HT1080 (cell line): ENCODE measurements at places on chromosomes 12 and 14. TPM values are rescaled to one million over a fixed set of nuclear protein-coding genes. Genes with fewer than 3 reads are reported as not detected.

Gene FIGNL2
- total RNA-seq = 0.10 and 0.33 TPM in 2 replicates

GRCh38 chr14:104820669-104821228 is 19.8 kb downstream of the ZBTB42 start:
- peak; percentile 67 for DNase-seq

GRCh38 chr12:12651752-12652151 is 40.1 kb downstream of the CREBL2 start:
- no peak for DNase-seq

DNA sequence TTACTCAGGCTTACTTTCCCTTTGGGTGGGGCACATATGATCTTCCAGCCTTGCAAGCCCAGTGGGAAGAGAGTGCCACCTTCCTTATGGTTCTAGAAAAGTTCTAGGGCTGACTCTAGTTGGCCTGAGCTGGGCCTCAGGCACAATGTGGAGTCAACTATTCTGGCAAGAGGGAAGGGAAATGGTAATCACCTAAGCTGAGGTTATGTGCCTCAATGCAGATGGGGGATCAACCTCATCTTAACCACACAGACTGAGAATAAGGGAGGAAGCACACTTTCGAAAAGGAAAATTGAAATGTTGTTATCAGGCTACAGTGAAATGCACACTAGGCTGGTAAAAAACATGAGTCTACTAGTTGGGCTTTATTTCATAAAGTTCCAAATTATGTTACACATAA is 77.5 kb upstream of the RMST start:
- DNase-seq = no peak

- no peak for DNase-seq
Observed at GRCh38 chr14:65817011-65817410, 404.5 kb downstream of the FUT8 start.

DNA sequence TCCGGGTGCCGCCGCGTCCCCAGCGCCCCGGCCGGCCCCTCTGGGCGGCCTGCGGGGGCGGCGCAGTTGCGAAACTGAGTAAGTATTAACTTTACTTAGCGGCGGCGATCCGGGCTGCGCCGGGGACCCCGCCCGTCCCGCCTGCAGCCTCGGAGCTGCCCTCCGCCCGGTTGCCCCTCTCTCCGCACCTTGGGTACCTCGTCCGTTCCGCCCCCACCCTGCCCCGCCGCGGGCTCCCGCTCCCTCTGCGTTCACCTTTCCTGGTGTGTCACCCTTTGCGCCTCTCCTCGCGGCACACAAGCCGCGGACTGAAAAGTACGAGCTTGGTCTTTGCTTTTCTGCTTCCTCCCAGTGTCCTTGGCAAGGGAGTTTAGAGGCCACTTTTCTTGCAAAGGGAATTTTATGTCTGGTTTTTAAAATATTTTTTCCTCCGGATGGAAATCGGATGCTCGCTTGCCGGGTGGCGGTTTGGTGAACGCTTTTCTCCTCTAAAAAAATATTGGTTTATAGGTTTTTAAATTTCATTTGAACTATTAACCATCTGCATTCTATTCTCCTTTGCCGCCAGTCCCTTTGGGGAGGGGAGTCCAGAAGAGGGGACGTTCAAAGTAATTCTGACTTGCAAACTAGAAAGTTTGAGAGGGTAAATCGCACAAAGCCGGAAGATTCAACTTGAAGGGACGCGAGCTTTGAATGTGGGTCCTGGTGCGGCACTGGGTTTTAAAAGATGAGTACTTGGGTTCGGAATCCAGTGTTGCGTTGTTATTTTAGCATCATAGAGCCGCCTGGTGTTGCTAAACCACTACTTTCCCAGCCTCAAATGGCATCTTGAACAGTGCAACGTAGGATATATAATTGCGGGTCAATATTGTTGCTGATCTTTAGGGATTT is 834 bp downstream of the RASSF8 start:
- DNase-seq = peak; percentile 60

DNA sequence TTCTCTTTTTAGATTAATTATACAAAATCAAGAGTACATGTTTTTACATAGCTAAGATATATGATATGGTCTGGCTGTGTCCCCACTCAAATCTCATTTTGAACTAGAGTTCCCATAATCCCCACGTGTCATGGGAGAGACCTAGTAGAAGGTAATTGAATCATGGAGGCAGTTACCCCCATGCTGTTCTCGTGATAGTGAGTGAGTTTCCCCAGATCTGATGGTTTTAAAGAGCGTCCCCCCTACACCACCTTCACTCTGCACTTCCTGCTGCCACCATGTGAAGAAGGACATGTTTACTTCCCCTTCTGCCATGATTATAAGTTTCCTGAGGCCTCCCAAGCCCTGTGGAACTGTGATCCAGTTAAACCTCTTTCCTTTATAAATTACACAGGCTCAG is 21.4 kb upstream of the DRAM1 start:
- no peak for DNase-seq
